HFFc6 (cell line): ENCODE measurements at places on chromosomes 1 and 21. TPM values are rescaled to one million over a fixed set of nuclear protein-coding genes. Genes with fewer than 3 reads are reported as not detected.

DNA sequence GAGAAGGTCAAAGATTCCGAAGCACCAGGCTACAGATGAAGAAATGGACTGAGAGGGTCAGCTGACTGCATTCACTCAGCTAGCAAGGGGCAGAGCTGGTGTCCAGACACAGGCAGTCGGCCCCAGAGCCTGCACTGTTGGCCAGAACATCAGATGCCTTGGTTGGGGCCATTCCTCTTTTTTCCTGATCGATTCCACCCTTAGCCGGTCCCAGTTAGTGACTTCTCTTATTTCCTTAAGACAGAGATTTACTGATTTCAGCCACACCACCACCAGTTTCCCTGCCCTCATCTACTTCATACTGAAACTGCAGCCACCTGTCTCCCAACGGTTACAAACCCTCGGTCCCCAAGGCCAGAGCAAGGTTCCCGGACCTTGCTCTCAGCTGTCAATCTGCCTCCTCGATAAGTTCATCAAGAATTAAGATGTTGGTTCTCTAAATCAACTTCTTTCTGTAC lies 11.5 kb downstream of the CD58 start:
- DNase-seq: no peak

GRCh38 chr1:229252228-229252984 lies 18.5 kb upstream of the RAB4A start:
- DNase-seq: no peak

DNA sequence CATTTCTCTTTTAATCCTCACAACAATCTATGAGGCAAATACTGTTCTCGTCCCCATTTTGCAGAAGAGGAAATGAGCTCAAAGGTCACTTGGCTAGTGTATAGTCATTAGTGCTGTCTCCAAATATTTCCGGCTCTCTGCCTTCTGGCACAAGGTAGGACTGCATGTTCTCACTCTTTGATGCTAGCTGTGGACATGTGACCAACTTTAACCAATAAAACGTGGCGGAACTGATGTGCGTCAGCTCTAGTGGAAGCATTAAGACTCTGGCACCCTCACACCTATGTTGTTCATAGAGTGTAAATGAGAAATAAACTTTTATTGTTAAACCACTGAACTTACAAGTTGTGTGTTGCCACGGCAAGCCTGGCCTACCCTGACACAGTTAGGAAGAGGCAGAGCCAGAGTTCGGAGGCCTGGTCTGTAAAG lies 5.0 kb upstream of the KIF21B start:
- no peak for DNase-seq

GRCh38 chr1:208177656-208178055 lies 66.5 kb downstream of the PLXNA2 start:
- no peak for DNase-seq

DNA sequence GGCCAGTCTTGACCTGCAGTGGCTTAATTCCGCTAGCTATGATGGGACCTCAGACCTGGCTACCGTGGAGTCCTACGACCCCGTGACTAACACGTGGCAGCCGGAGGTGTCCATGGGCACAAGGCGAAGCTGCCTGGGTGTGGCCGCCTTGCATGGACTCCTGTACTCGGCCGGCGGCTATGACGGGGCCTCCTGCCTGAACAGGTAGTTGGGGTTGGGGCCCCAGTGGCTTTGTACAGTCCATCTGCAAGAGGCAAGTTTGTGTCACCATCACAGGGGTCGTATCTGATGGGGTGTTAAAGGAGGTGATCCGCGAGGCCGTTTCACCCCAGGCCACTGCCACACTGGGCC lies 2.9 kb downstream of the KLHL17 start:
- no peak for DNase-seq

GRCh38 chr1:159132271-159132881 lies 39.0 kb upstream of the CADM3 start:
- DNase-seq: peak; percentile 59

DNA sequence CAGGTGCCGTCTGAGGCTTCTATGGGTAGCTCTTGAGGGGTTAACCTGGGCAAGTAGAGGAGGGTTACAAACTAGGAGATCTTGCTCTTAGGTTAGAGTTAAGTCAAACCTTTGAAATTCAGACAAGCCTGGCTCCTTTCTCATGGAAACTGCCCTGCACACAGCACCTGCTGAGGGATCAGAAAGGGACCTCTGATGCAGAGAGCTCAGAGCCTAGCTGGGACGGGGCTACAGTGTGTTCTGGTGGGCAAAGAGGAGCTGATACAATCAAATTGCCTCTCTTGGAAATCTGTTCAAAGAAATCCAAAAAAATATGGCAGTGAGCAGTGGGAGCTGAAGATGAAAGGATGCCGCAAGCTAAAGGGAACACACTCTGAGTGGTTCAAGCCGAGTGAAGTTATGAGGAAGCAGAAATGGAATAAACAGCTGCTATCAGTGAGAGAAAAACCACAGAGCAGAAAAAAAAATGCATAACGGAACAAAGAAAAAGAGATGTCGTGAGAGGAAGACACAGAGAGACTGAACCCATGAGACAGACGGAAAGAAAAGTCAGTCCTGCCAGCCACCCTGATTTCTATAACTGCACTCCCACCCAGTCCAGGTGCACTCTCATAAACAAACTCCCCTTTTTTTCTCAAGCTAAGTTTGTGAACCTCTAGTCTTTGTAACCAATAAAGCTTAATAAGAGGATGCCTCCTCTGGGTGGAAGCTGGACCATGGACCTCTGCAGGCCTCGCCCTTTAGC lies 26.6 kb downstream of the PAFAH2 start:
- DNase-seq: no peak

- no peak for DNase-seq
Measured at GRCh38 chr1:41380979-41381691, 19.9 kb downstream of the FOXO6 start.

MACO1 gene
- total RNA-seq: 13.7 and 15.0 TPM in 2 replicates

RCSD1 gene
- total RNA-seq: not detected in 2 replicates

DDR2 gene
- 209 to 240 TPM (median 237 TPM) in 3 replicates for total RNA-seq

MCOLN3 gene
- total RNA-seq: 0.09 to 0.42 TPM in 2 of 3 replicates, not detected in the other

PDE9A gene
- total RNA-seq: not detected in 3 replicates

HES5 gene
- 0.24 to 0.41 TPM (median 0.30 TPM) in 3 replicates for total RNA-seq

LCE1E gene
- not detected in 3 replicates for total RNA-seq
